ENCODE measurements at places on chromosomes 16 and 17.
A peak's percentile ranks its signal among the peaks of the same experiment; 100 is the strongest.

DNA sequence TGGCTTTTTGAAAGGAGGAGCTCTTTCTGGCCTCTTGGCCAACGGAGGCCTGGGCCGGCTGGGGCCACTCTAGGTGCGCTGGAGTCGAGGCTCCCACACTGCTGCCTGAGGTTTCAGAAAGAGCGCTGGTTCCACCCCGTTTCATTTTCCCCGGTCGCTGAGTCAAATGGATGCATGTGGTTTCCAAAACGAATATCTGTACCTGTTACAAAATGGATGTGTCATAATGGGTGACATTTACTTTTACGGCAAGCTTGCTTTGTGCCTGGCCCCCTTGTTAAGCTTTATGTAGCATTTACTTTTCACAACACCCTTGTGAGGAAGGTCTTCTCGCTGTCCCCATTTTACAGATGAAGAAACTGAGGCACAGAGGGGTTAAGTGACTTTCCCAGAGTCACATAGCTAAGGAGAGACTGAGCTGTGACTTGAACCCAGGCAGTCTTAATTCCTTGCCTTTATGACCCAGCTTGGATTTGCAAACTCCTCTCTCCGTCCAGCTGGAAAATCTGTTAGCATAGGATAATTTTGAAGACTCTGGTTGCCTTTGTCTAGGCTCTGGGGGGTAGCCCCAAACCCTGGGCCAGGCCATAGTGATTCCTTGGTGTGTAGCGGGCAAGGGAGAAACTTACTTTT, 10.6 kb downstream of the KSR1 start:
- peak; percentile 85 for DNase-seq

- no peak for DNase-seq
Measured at GRCh38 chr16:64858076-64858475, 263.8 kb downstream of the CDH11 start.

GRCh38 chr16:3020604-3021448, 658 bp downstream of the TNFRSF12A start:
- DNase-seq = peak; percentile 75

DNA sequence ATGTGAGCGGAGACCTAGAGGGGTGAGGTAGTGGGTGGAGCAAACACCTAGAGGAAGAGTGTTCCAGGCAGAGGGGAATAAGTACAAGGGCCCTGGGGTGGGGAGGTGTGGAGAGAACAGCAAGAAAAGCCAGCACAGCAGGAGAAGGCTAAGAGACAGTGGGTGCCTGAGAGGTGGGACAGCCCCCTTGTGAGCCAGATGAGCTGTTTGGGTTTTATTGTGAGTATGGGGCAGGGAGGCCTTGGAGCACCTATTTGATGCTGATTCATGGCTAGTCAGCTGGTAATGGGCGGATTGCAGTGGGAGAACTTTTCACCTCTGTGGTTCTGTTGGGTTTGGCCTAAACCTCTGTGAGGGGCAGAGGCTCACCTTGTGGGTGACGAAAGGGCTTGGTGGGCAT, 68.4 kb downstream of the ABCC1 start:
- no peak for DNase-seq

GRCh38 chr16:10191096-10191495, 8.9 kb upstream of the GRIN2A start:
- DNase-seq = no peak

GRCh38 chr16:81099958-81100357, 3.8 kb upstream of the GCSH start:
- no peak for DNase-seq

- no peak for DNase-seq
Measured at GRCh38 chr16:77143364-77143763, 47.6 kb upstream of the MON1B start.

- DNase-seq = no peak
Measured at GRCh38 chr17:72790190-72790589, 302.3 kb downstream of the SLC39A11 start.

GRCh38 chr17:77182205-77183172, 41.7 kb downstream of the SEC14L1 start:
- no peak for DNase-seq

DNA sequence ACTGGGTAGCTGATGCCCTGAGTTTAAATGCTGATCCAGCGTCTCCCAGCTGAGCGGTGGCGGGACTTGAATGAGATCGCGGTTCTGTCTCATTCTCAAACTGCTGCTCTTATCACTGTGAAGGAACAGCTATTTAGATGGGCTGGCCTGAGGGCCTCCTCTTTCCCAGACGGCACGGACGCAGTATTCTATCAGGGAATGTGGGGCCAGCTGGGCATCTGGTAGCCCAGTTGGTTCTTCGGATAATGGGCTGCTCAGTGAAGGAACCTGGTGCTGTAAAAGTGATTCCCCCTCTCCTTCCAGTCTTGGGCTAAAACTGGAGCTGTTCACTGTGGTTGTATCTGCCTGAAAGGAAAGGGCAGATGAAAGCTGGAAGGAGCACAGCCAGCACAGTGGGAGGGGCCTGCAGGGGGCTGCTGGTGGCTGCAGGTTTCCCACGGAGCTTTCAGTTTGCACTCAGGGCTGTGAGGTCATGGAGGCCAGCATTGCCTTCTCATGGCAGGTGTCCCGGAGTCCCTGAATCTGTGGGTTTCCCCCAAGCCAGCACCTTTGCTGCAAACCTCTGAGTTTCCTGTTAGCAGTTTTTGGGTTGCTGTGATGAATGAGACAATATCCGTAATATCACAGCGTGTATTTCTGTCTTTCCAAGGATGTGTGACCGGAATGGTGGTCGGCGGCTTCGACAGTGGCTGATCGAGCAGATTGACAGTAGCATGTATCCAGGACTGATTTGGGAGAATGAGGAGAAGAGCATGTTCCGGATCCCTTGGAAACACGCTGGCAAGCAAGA, 3.6 kb downstream of the IRF8 start:
- DNase-seq = peak; percentile 53

DNA sequence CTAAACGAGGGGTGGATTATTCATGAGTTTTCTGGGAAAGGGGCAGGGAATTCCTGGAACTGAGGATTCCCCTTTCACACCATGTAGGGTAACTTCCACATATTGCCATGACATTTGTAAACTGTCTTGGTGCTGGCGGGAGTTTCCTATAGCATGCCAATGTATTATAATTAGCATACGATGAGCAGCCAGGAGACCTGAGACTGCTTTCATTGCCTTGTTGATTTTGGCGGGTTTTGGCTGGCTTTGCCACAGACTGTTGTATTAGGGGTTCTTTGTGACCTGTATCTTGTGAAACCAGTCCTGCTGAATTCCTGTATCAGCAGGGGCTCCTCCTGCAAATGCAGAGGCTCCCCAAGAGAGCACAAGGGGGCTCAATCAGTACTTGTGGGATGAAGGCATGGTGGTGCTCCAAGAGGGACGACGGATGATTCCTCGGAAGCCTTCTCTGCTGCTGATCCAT, 104.4 kb upstream of the CACNG5 start:
- DNase-seq = no peak

DNA sequence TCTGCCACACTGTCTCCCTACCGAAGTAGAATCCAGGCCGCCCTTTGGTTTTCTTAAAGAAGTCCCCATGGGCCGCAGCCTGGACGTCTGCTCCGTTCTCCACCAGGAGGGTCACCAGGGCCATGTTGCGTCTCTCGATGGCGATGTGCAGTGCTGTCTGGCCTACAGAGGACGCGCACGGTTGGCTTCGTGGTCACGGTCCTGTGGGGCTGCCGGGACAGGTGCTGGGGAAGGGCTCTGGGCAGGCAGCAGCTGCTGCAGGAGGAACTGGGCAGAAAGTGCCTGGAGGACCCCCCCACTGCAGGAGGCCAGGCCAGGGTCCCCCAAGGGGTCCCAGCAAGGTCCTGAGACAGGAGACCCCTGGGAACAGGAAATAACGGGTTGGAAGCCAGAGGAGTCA, 19.0 kb downstream of the TRPV1 start:
- no peak for DNase-seq

GRCh38 chr17:40123811-40124114, 2.0 kb downstream of the MSL1 start:
- DNase-seq = no peak

GRCh38 chr17:28953444-28954118, 2.3 kb upstream of the PHF12 start:
- DNase-seq = peak; percentile 40

DNA sequence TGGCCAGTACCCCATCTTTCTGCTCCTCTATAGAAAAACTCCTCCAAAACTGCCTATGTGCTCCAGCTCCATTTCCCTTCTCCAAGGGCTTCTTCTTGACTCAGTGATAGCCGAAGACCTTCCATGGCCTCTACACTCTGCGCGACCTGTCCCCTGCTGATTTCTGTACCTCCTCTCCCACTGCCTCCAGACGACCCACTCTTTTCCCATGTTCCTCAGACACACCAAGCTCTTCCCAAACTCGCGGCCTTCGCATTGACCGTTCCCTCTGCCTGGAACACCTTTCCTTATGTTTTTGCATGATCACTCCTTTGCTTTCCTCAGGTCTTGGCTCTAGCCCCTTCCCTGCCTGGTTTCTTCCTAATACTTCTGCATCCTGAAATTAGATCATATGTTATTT, 255.6 kb upstream of the SDK2 start:
- DNase-seq = no peak

GRCh38 chr17:42513686-42514085, 22.4 kb upstream of the NAGLU start:
- DNase-seq = no peak

GRCh38 chr17:7703584-7704479, 1.2 kb upstream of the EFNB3 start:
- DNase-seq = no peak

DNA sequence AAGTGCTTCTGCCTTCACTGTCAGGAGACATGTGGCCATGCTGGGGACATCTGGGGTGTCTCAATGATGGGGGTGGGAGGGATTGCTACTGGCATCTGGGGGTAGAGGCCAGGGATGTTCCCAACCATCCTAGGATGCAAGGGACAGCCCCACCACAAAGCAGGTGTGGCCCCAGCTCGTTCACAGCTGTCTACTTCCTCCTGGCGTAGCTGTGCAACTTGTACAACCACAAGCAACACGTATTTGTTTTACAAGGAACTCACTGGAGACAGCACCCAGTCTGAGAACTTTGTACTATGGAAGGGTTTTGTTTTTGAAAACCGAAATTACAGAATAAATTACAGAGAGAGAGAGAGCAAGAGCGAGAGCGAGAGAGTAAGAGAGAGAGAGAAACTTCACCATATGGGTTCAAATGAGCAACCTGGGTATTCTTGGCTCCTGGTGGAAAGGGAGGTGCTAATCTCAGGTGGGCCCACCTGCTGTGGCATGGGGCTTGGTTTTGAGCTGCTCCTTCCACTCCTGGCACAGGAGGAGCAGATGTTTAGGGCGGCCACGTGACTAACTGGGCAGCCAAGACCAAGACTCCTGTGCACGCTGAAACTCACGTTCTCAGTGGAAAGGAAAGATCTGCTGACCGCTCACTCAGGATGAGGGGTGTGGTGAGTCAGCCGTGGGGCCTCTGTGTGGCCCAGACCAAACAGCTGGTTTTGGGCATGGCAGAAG, 17.5 kb upstream of the TNFRSF13B start:
- peak; percentile 69 for DNase-seq

DNA sequence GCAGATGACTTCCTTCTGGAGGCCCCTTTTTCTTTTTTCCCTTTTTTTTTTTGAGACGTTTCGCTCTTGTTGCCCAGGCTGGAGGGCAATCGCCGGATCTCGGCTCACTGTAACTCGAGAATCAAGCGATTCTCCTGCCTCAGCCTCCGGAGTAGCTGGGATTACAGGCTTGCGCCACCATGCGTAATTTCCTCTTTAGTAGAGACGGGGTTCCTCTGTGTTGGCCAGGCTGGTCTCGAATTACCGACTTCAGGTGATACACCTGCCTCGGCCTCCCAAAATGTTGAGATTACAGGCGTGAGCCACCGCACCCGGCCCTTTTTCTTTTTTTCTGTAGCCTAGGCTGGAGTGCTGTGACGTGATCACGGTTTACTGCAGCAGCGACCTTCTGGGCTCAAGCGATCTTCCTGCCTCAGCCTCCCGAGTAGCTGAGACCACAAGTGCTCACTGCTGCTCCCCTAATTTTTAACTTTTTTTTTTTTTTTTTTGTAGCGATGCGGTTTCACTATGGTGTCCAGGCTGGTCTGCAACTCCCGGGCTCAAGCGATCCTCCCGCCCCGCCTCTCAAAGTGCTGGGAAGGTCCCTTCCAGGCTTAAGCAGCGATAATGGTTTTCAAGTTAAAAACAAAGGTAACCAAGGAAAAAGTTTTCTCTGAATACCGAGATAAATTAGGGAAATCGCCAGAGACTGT, 956 bp upstream of the IST1 start:
- DNase-seq = peak; percentile 63

DNA sequence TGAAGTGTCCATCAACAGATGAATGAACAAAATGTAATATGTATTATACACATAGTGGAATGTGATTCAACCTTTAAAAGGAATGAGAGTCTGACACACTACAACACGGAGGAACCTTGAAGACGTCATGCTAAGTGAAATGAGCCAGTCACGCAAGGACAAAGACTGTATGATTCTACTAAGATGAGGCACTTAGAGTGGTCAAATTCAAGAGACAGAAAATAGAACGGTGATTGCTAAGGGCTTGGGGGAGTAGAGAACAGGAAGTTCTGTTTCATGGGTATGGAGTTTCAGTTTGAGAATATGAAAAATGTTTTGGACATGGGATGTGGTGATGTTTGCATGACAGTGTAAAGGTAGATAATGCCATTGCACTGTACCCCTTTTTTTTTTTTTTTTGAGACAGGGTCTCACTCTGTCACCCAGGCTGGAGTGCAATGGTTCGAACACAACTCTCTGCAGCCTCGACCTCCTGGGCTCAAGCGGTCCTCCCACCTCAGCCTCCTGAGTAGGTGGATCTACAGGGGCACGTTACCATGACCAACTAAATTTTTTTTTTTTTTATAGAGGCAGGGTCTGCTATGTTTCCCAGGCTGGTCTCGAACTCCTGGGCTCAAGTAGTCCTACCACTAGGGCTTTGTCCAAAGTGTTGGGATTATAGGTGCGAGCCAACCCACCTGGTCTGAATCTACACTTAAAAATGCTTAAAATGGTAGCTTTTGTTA, 2.9 kb upstream of the CCDC102A start:
- DNase-seq = no peak

DNA sequence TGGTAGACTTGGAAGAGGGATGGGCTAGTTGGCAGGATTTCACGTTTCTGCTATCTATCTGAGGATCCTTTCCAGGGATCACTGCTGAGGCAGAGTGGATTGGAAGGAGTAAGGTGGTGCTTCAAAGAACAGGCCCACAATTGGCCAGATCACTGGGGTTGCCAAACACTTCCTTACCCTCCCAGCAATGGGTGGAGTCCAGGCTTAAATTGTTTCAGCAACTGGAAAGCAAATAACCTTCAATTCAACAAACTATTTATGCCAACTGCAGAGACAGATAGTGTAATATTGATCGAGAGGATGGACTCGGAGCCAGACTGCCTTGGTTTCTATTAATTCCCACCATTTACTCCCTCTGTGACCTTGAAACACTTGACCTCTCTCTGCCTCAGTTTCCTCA, 2.1 kb downstream of the ARRB2 start:
- DNase-seq = no peak

Measured in stimulated activated effector memory CD8-positive, alpha-beta T cell treated with anti-CD3 and anti-CD28 coated beads, Interleukin-12 subunit alpha, Interleukin-12 subunit beta, amount 100 ng/mL, for 72 hours (primary cell).